ENCODE measurements at places on chromosomes 16 and 17. TPM values are rescaled to one million over a fixed set of nuclear protein-coding genes. Genes with fewer than 3 reads are reported as not detected.
A peak's percentile ranks its signal among the peaks of the same experiment; 100 is the strongest.

GPR142 gene
- total RNA-seq: not detected

CAVIN1 gene
- total RNA-seq: 220 TPM

SPEM2 gene
- total RNA-seq: 5.3 TPM

DNA sequence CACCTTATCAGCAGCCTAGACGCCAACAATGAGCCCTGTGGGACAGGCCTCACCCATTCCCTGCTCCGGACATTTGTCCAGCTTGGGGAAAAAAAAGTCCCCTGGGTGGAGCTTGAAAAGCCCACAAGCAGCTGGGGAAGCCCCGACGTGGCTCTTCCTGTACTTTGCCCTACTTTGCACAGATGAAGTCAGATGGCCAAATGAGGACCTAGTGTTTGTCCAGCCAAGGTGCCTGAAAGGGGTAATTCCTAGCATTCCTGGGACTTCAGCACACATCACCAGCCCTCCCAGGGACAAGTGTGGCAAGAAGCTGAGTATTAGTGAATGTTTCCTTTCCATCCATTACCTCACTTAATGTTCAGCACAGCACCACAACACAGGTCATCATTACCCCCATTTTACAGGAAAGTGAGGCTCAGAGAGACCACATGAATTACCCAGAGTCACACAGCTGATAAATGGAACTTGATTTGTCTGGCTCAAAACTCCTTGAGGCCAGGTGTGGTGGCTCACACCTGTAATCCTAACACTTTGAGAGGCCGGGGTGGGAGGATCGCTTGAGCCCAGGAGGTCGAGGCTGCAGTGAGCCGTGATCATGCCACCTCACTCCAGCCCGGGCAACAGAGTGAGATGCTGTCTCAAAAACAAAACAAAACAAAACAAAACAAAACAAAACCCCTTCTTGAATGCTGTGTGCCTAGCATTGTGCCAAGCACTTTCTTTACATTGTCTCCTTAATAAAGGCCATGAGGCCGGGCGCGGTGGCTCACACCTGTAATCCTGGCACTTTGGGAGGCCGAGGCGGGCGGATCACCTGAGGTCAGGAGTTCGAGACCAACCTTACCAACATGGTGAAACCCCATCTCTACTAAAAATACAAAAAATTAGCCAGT lies 19.9 kb upstream of the PLLP start:
- H3K4me1 ChIP-seq: no peaks in the 10 kb centered on the region
- no peak for DNase-seq
- H3K4me3 ChIP-seq: no peak overlapping the region
- no peaks in the 10 kb centered on the region for H3K36me3 ChIP-seq

DNA sequence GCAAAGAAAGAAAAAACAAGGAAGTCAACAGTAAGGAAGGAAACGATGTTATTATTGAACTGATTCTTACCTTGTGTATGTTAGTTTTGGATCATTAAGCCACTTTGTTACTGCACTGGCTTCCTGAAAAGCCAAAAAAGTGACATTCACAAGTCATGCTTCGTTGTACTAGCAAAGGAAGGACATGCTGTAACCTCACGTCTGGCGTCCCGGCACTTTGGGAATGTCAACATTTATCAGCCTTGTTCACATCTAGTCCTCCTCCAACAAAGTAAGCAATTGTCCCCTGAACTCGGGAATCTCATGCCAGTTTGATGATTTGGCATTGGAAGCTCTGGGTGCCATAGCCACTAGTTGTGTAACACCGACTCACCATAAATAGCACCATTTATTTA lies 731 bp upstream of the MKS1 start:
- H3K4me3 ChIP-seq: peak overlapping the region; percentile 48
- no peaks in the 10 kb centered on the region for H3K27me3 ChIP-seq
- H3K36me3 ChIP-seq: no peaks in the 10 kb centered on the region
- DNase-seq: peak; percentile 40

DNA sequence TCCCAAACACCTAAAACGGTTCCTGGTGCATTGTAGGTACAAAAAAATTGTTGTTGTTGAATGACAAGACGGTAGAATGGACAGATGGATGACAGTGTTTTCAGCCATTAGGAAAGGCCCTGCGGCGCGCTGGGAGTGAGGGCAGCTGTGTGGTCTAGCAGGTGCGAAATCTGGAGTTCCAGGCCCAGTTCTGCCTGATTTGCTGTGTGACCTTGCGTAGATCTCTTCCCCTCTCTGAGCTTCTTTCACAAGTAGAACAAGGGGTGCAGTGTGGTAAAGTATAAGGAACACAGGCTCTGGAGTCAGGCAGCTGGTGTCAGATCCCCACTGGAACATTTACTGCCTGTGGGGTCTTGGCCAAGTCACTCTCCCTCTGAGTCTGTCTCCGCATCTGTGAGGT lies 25.3 kb downstream of the SPNS2 start:
- no peak overlapping the region for H3K4me3 ChIP-seq
- no peak overlapping the region for H3K27ac ChIP-seq
- no peak for DNase-seq

All from prostate gland (tissue), 2 donors.